Naive thymus-derived CD8-positive, alpha-beta T cell (primary cell): ENCODE measurements at places on chromosomes 16 and 17.

DNA sequence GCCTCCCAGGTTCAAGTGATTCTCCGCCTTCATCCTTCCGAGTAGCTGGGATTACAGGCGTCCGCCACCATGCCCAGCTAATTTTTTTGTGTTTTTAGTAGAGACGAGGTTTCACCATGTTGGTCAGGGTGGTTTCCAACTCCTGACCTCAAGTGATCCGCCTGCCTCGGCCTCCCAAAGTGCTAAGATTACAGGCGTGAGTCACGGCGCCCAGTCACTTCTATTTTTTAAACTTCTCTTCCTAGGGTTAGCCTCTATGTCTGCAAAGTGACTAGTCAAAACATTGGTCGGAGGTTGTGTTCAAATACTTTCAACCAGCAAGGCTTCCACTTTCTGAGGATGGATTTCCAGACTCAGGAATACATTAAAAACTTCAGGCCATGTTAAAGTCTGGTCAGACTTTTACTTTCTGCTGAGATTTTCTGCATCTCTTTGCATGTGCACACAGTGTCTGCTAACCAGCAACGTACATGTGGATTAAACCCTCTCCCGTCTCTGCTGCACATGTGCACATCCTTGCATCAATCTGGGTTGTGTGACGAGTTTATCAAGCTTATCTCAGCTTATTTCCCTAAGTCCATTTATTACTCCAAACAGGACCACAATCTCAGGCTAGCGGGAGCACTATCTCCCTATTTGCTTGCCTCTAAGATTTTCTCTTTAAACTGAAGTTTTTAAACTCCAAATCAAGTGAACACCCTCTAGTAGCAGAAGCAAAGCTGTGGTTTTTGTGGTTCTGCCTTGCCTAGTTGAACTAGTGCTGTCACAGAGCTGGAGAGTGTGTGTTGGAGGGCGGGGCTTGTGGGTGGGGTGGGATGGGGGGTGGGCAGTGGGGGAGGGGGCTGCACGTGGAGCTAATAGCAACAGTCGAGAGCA lies 525.2 kb upstream of the GOT2 start:
- peak; percentile 41 for DNase-seq

GRCh38 chr17:78828470-78829185 lies 12.0 kb downstream of the USP36 start:
- DNase-seq, result no peak

DNA sequence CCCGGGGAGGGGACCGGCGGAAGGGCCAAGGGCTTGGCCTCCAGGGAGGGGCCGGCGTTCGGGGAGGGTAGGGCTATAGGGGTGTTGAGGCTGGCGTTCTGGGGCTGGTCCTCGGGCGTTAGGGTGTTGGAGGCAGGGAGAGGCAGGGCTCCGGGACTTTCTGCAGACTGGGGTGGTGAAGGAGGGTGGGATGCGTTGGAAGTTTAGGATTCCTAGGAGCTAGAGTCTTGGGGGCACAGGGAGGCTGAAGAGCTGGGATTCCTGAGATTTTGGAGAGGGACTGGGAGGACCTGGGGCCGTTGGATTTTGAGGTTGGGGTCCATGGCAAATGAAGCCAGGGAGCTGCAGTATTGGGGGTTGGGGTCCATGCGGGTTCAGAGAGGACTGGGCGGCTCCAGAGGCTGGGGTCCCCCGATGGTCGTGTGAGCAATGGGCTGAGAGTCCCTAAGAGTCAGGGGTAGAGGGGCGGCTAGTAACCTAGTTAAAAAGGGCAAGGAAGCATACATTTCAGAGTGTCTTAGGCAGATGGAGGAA lies 740 bp downstream of the NFATC2IP start:
- no peak for DNase-seq

DNA sequence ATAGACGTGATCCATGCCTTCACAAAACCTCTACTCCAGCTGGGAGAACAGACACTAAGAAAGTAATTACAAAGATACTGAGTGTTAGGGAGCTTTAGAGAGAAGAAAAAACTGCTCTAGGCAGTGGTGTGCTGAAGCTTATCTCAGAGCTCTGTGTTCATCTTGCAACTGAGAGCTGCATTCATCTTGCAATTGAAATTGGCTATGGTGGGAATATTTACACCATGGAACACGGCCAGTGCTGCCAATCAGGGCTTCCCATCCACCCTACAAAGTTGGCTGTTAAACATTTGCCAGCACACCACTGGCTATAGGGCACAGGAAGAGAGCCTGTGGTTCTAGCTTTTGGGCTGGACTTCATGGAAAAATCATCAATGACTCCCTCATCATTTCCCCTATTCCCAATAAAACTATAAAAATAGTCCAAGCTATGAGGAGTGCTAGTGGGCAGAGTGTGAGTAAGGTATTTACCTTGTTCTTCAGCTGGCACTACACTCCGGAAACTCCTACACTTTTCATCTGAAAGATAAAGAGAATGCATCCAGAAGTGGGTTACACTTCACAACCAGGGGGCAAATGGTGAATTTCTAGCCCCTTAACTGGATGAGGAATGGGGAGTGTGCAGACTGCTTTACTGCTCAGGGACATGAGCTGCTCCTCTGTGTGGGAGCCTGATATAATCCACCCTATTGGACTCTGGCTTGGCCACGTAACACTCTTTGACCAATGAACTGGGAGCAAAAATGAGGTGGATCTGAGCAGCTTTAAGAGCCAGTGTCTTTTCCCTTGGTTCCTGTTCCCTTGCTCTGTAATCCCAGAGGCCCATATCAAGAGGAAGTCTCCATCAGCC lies 11.6 kb downstream of the GSG1L2 start:
- no peak for DNase-seq

DNA sequence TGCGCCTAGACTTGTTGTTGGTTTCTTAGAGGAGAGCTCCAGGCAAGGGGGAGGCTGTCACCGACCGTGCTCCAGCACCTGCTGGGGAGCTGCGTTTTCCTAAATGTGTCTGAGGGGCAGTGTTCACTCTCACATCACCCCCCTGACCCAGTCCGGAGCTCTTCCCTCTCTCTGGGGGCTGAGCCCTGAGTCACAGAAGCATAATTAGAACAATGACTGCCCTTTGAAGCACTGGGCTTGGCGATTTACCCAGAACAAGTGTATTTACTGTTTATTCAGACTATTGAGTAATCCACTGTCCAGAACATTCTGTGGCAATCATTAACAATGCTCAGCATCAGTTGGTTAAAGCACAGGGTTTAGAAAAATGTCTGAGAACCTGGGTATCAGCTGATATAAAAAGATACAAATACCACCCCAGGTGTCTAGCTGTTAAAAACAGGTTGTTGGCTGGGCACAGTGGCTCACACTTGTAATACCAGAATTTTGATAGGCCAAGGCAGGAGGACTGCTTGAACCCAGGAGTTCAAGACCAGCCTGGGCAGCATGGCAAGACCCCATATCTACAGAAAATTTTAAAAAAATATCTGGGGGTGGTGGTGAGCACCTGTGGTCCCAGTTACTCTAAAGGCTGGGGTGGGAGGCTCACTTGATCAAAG lies 8.1 kb downstream of the CES4A start:
- DNase-seq, result no peak

GRCh38 chr17:49433000-49433694 lies 18.5 kb upstream of the PHB1 start:
- DNase-seq, result no peak

DNA sequence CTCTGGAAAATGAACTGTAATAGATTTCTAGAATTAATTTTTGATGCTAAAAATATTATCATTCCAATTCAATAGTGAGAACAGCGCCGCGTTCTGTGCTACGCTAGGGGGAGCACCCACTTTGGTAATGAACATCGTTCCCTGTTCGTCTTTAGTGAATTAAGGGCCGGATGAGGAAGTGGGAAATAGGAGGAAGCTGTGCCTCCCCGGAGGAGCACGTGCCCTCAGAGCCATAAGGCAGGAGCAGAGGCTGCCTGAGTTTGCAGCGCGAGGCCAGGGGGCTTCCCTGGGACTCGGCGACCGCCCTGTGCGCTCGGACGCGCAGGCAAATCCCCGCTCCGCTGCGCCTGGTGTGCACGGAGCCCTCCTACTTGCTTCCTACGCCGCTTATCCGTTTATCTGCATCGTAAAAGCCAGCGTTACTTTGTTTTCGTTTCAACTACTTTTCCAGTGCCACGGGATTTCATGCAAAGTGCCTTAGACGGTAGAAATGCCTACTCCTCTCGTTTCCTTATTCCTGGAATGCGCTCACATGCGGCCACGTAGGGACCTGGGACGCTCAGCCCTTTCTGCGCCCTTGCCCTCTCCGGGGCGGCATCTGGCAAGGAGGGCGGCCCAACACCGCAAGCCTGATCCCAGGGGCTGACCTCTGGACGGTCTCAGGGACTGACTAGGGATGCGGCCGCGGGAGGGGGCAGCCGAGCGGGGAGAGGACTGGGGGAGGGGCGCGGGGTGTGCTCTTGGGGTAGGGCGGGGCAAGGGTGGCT lies 76.4 kb downstream of the KCNJ12 start:
- DNase-seq, result peak; percentile 16

- DNase-seq, result no peak
Measured at GRCh38 chr17:689556-690275, 24.9 kb downstream of the VPS53 start.

DNA sequence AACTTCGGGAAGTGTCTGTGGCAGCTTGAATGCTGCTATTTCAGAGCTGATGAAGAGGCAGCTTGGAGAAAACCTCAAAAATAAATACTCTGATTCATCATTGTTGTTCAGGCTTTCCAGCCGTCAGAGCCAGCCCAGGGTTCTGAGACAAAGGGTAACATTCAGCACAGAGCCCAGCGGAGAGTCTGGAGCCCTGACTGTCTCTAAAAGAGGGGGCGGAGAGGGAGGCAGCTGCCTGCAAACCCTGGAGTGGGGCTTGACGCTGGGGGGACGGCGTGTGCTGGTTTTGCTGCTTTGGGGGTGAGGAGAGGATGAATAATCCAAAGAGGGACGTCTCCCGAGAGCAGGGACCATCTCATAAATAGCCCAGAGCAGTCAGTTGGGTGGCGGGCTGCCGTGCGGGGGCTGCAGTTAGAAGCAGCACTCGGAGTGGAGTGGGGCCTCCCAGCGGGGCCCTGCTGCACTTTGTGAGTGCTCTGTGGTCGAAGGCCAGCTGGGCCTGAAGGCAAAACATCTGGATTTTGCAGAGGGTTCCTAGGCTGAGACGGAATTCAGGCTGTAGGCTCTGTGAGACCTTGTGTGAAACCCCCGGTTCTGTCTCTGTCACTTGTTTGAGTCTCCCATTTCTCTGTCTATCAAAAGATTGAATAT lies 237.8 kb downstream of the PRKCA start:
- no peak for DNase-seq

DNA sequence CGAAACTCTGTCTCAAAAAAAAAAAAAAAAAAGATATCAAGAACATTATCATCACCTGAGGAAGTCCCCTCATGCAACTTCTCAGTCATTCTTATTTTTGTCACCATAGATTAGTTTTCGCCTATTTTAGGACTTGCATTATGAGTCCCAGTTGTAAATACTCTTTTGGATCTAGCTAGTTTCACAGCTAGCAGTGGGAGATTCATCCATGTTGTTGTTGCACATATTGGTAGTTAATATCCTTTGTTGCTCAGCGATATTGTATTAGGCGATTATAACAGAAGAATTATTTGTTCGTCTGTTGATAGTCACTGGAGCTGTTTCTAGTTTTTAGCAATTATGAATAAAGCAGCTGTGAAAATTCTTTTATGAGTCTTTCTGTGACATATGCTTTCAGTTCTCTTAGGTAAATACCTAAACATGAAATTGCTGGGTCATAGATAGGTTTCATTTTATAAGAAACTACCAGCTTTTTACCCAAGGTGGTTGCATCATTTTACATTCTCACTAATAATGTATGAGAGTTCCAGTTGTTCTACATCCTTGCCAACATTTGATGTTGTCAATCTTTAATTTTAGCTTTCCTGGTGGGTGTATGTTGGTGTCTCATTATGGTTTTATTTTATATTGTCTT lies 40.7 kb upstream of the MAP3K14 start:
- DNase-seq, result no peak

- DNase-seq, result no peak
Measured at GRCh38 chr17:49820773-49821172, 27.1 kb downstream of the TAC4 start.

DNA sequence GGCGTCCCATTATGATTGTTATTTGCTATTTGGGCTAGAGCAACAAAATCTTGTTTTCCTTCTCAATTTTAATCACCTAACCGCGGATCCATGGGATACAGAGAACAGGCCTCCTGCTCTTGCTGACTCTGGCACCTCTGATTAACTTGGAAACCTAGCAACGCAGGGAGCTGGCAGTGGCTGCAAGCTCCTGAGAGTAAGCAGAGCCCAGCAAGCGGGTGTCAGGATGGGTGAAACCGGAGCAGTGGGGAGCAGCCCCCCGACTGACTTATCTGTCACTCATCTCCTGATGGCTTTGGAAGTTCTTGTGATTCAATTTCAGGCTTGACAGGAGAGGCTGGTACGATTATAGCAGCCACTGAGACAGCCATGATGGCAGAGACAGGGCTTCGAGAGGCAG lies 45.5 kb upstream of the CDC42EP4 start:
- no peak for DNase-seq

DNA sequence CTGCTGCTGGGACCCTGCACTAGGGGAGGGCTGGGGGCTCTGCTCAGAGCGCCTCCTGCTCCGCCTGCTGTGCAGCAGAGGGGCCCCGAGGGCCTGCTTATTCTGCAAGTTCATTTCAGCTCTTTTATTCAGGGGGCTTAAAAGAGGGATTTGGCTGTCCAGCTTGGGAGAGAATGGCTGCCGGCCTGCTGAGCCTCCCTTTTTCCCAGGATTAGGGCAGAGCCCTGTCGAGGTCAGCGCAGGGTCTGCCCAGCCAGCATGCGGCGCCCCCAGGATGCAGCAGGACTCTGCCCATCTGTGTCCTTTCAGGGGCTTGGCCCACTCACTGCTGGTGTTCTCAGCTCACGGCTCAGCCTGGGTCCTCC lies 1.1 kb downstream of the SMIM5 start:
- no peak for DNase-seq

DNA sequence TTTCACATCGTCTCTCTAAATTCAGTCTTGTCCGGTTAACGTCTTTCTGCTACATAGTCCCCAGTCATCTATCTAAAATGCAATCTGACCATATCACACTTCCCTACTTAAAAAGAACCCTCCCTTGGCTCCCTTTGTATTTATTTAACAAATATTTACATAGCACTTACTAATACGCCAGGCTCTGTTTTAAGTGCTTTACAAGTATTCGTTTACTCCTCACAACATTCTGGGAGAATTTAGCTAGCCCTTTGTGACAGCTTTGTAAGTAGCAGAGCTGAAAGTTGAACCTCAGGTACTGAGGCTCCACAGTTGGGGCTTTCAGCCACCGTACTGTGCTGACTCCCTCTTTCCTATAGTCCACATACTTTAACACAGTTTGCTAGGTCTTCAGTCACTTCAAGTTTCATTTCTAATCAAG lies 9.2 kb downstream of the PAFAH1B1 start:
- DNase-seq, result no peak

GRCh38 chr16:57432989-57433388 lies 14.2 kb downstream of the CIAPIN1 start:
- no peak for DNase-seq

GRCh38 chr16:80372341-80372740 lies 168.5 kb upstream of the DYNLRB2 start:
- DNase-seq, result no peak

DNA sequence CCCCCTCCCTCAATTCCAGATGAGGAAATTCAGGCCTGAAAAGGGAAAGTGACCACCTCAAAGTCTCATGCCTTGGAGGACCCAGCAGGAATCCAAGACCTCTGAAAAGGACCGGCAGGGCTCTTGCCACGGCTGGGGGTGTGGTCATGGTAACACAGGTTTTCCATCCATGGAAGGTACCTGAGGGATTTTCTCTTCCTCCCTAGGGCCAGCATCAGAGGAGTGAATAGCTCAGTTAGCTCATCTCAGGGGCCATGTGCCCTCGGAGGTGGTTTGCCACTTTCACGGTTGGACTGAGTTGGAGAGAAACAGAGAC lies 1.3 kb downstream of the CIITA start:
- no peak for DNase-seq

- DNase-seq, result no peak
Measured at GRCh38 chr17:2111691-2112090, 56.8 kb downstream of the HIC1 start.

GRCh38 chr16:73797115-73797514 lies 499.5 kb upstream of the PSMD7 start:
- no peak for DNase-seq
